Testis (tissue), 5 donors: ENCODE measurements at places on chromosomes 4 and X. TPM values are rescaled to one million over a fixed set of nuclear protein-coding genes. Genes with fewer than 3 reads are reported as not detected.

DNA sequence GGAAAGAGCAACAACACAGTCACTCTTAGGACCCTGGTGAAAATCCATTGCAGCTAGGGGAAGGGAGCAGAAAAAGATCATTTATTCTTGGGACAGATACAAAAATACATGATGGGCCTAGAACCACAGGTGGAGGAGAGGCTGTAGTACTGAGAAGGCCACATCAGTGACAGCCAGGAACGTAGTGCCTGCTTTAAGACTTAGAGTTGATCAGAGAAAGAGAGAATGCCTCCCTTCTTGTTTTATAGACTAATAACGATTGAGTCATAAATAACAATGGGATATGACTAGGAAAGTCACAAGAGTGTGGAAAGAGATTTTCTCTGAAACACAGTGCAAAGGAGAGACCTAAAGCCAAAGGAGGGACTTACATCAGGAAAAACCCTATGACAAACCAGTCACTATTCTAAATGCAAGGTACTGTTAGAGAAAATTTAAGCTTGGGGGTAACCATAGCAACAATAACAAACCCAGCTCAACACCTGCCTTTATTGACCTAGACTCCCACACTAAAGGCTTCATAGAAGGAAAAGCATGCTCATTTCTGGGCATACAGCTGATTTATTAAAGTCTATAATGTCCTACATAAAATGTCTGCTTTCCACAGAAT, 1015.0 kb upstream of the GRID2 start:
- no peak overlapping the region for H3K4me3 ChIP-seq
- H3K36me3 ChIP-seq, result no peaks in the 10 kb centered on the region
- no peaks in the 10 kb centered on the region for H3K27me3 ChIP-seq
- DNase-seq, result no peak
- no peaks in the 10 kb centered on the region for H3K4me1 ChIP-seq
- no peak overlapping the region for H3K27ac ChIP-seq

GRCh38 chr4:164613792-164614191, 140.1 kb upstream of the SMIM31 start:
- H3K4me3 ChIP-seq, result no peak overlapping the region
- H3K4me1 ChIP-seq, result no peaks in the 10 kb centered on the region
- no peaks in the 10 kb centered on the region for H3K27me3 ChIP-seq

GRCh38 chrX:103367502-103367901, 8.8 kb upstream of the BEX3 start:
- H3K36me3 ChIP-seq, result no peaks in the 10 kb centered on the region
- H3K27me3 ChIP-seq, result no peaks in the 10 kb centered on the region
- DNase-seq, result no peak
- H3K27ac ChIP-seq, result no peak overlapping the region

DNA sequence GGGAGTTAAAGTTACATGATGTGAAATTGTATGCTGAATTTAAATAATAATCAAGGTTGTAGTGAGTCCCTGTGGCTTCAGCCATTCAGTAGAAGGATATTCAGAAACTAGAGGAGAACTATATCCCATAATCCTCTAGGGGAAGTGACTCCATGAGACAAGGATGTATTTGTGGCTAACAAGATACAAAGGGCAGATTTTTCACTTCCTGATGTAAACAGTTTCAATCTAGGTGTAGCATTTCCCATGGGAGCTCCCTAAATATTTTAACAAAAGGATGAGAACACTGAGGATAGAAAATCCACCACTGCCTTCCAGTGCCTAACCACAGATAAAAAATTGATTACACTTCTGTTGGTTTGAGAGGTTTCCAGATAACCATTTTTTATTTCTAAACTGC, 435.4 kb upstream of the TENM3 start:
- H3K4me3 ChIP-seq, result no peak overlapping the region
- H3K36me3 ChIP-seq, result no peaks in the 10 kb centered on the region
- no peaks in the 10 kb centered on the region for H3K4me1 ChIP-seq
- no peak overlapping the region for H3K27ac ChIP-seq

GRCh38 chr4:71290074-71290473, 48.7 kb upstream of the SLC4A4 start:
- H3K4me1 ChIP-seq, result no peaks in the 10 kb centered on the region
- no peak overlapping the region for H3K27ac ChIP-seq
- no peak for DNase-seq
- H3K4me3 ChIP-seq, result no peak overlapping the region
- H3K27me3 ChIP-seq, result no peaks in the 10 kb centered on the region
- no peaks in the 10 kb centered on the region for H3K36me3 ChIP-seq

The CTAG1A gene
- 18.1 TPM for total RNA-seq

GRCh38 chr4:114209584-114209983, 230.1 kb upstream of the ARSJ start:
- H3K27me3 ChIP-seq, result no peaks in the 10 kb centered on the region
- H3K4me3 ChIP-seq, result no peak overlapping the region
- H3K36me3 ChIP-seq, result no peaks in the 10 kb centered on the region
- no peaks in the 10 kb centered on the region for H3K4me1 ChIP-seq

DNA sequence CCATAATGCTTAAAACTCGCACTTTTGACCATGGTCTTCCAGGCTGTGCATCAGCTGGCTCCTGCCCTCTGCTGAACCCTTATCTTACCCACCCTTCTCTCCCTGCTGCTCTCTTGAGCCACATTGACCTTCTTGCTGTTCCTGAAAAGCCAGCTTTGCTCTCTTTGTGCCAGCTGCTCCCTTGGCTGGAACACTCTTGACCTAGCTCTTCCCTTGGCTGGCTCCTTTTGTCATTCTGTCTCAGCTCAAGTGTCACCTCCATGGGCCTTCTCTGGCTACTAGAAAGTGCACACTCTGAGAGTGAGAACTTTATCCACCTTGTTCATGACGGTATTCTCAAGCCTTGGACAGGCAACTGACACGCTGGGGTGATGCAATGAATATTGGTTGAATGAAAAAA, 112.1 kb downstream of the MGST2 start:
- H3K27me3 ChIP-seq, result no peaks in the 10 kb centered on the region
- H3K27ac ChIP-seq, result no peak overlapping the region
- no peak for DNase-seq
- H3K4me1 ChIP-seq, result no peaks in the 10 kb centered on the region

The CC2D2A gene
- total RNA-seq, result 23.7 TPM

The ARHGAP6 gene
- total RNA-seq, result 5.7 TPM
